ENCODE measurements at places on chromosomes 13 and 19.
A peak's percentile ranks its signal among the peaks of the same experiment; 100 is the strongest.

DNA sequence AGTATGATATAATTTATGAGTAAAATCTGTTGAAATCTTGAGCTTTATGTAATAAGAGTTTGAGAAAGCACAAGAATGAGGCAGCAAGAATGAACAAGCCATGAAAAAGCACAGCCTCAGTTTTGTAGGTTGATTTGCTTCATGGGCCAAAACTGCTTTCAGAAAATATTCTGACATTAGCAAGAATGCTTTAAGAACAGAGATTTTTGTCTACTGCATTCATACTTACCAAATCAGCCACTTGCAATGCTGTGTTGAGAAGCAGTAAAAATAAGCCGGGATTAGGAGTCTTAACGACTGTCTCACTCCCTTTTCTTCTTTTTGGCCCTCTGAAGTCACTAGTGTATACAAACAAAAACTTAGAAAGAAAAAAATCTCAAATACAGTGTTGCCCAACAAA is 114.5 kb downstream of the POSTN start:
- no peak for DNase-seq

DNA sequence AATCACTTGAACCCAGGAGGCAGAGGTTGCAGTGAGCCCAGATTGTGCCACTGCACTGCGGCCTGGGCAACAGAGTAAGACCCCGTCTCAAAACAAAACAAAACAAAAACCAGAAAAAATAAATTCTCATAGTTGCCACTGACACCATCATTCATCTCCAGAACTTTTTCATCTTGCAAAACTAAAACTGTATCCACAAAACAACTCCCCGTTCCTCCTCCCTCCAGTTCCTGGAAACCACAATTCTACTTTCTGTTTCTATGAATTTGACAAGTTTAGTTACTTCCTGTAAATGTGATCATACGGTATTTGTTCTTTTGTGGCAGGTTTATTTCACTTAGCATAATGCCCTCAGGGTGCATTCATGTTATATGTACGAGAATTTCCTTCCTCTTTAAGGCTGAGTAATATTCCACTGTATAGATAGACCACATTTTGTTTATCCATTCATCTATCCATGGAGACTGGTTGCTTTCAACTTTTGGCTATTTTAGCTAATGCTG is 13.2 kb upstream of the ADGRE5 start:
- no peak for DNase-seq

DNA sequence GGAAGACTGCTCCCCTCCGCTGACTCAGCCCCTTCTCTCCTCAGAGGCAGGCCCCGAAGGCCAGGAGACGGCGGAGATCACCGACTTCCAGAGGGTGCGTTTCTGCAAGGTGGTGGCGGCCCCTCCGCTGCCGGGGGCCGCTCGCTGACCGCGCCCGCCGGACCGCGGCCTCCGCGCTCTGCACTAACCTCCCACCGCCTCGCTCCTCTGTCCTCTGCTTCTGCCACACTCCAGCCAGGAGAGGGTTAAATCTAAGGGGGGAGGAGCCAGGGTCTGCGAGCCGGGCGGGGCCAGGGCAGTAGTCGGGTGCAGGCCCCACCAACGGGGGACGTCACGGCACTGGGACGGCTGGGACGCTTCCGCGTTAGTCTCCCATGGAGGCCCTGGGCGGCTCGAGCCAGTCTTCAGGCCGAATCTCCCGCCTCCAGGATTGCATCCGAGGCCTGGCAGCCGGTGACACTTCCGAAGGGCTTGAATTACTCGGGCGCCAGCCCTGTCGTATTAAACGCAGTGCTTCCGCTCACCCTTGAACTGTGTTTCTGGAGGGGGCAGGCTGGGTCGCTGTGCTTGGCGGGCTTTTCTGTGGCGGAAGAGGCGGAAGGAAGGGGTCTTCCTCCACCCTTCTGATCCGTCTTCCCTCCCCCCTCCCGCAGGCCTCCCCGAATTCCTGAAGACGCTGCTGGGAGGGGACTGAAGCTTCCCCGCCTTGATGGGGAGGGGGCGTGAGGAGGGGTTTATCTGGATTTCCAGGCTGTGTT is 1.2 kb upstream of the INAFM1 start:
- peak; percentile 92 for DNase-seq

DNA sequence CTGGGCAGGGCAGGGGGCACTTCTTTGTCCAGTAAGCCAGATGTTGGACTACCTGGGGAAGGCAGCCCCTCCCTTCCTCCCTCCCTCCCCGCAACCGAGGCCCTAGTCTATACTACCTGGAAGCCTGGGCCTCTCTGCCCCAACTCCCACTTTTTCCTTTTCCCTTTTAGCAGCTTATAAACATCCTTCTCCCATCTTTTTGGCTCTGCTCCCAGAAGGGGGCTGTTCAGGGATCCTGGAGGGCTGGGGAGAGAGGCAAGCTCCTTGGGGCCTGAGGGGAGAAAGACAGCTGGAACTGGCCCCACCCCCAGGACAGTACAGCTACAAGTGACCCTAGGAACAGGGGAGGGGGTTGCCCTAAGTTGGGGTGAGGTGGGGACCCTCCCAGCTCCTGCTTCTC is 44.9 kb downstream of the LYL1 start:
- DNase-seq = no peak

- DNase-seq = no peak
Measured at GRCh38 chr13:19643652-19644051, 10.2 kb downstream of the MPHOSPH8 start.

DNA sequence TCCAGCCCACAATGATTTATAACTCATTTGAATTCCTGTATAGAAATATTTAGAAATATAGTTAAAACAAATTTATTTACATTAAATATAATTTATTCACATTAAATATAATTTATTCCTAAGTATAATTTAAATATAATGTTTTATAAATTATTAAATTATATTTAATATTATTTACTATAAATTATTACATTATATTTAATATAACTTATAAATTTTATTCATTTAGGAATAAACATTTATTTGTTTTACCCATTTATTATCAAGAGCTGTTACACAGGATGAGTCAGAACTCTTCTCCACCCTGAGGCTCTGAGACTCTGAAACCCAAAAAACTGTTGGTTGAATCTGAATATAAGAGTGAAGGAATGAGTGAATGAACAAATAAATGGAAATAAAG is 170.9 kb upstream of the OBI1 start:
- no peak for DNase-seq

DNA sequence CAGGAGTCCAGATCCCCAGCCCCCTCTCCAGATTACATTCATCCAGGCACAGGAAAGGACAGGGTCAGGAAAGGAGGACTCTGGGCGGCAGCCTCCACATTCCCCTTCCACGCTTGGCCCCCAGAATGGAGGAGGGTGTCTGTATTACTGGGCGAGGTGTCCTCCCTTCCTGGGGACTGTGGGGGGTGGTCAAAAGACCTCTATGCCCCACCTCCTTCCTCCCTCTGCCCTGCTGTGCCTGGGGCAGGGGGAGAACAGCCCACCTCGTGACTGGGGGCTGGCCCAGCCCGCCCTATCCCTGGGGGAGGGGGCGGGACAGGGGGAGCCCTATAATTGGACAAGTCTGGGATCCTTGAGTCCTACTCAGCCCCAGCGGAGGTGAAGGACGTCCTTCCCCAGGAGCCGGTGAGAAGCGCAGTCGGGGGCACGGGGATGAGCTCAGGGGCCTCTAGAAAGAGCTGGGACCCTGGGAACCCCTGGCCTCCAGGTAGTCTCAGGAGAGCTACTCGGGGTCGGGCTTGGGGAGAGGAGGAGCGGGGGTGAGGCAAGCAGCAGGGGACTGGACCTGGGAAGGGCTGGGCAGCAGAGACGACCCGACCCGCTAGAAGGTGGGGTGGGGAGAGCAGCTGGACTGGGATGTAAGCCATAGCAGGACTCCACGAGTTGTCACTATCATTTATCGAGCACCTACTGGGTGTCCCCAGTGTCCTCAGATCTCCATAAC is at the start of gene APOE:
APOE (plus strand) TSS at position 360 of the 724 bp plus-strand sequence. CDS start 829 bp downstream, outside the sequence.
- DNase-seq = no peak

GRCh38 chr13:105202354-105202753 is 1333.1 kb downstream of the EFNB2 start:
- DNase-seq = no peak

- DNase-seq = peak; percentile 65
Measured at GRCh38 chr19:4267101-4267900, 11.8 kb upstream of the SHD start.

GRCh38 chr13:48158915-48159314 is 64.0 kb upstream of the MED4 start:
- DNase-seq = no peak

All from HCEC 1CT (cell line).